ENCODE measurements at places on chromosomes 3 and 15. TPM values are rescaled to one million over a fixed set of nuclear protein-coding genes. Genes with fewer than 3 reads are reported as not detected.

LYZL4 gene
- total RNA-seq, result not detected

ROPN1 gene
- total RNA-seq, result not detected

CIDEC gene
- not detected for total RNA-seq

GOLGA6L24 gene
- total RNA-seq, result not detected

CDAN1 gene
- 29.7 TPM for total RNA-seq

PLAAT1 gene
- not detected for total RNA-seq

TNFAIP8L3 gene
- 0.77 TPM for total RNA-seq

DNA sequence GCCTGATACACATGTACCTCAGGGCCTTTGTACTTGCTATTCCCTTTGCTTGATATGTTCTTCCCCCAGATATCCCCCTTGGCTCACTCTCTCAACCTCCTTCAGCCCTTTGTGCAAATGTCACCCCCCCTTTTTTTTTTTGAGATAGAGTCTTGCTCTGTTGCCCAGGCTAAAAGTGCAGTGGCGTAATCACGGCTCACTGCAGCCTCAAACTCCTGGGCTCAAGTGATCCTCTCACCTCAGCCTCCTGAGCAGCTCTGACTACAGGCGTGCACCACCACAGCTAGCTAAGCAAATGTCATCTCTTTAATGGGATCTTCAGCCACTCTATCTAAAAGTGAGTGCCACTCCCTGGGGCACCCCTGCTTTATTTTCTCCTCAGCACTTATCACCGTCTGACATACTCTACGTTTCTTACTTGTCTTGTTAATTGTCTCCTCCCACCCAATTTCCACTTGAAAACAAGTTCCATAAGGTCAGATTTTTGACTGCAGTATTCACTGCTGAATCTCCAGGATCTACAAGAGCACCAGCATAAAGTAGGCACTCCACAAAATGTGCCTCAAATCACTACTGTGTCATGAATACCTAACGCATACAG lies 14.6 kb downstream of the IP6K2 start:
- peaks cover 37% of the 10 kb centered on the region for H3K36me3 ChIP-seq
- no peak for DNase-seq
- H3K27ac ChIP-seq, result no peak overlapping the region
- H3K27me3 ChIP-seq, result no peaks in the 10 kb centered on the region

DNA sequence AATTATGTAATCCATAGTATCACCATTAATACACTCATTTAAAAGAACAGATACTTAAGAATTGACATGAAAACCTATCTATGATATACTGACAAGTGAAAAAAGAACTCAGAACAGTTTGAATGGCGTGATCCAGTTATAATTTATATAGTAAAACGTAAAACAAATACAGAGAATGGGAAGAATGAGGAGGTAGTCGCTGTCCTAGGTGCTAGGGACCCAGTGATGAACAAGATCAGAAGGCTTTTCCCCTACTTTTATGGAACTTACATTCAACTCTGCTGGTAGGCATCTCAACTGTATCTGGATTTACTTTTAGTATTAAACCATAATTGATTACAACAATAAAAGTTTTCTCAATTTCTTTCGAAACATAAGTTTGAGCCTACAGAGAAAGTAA lies 31.8 kb downstream of the GSK3B start:
- no peak overlapping the region for H3K4me3 ChIP-seq
- H3K4me1 ChIP-seq, result peaks cover 10% of the 10 kb centered on the region
- no peak overlapping the region for H3K27ac ChIP-seq
- H3K36me3 ChIP-seq, result peaks cover 16% of the 10 kb centered on the region

GRCh38 chr3:142502187-142502985 lies 54.5 kb upstream of the XRN1 start:
- H3K4me1 ChIP-seq, result peaks cover 20% of the 10 kb centered on the region
- no peak overlapping the region for H3K4me3 ChIP-seq
- peak; percentile 40 for DNase-seq

- H3K27me3 ChIP-seq, result no peaks in the 10 kb centered on the region
- no peak overlapping the region for H3K4me3 ChIP-seq
- DNase-seq, result no peak
- no peak overlapping the region for H3K27ac ChIP-seq
Measured at GRCh38 chr15:80948651-80949292, 40.8 kb downstream of the MESD start.

- no peak overlapping the region for H3K4me3 ChIP-seq
- no peaks in the 10 kb centered on the region for H3K36me3 ChIP-seq
- peaks cover 3% of the 10 kb centered on the region for H3K4me1 ChIP-seq
- H3K27me3 ChIP-seq, result no peaks in the 10 kb centered on the region
- DNase-seq, result no peak
- H3K27ac ChIP-seq, result no peak overlapping the region
Measured at GRCh38 chr3:52800079-52800478, 5.5 kb downstream of the ITIH3 start.

GRCh38 chr15:89196994-89197393 lies 24.4 kb downstream of the RLBP1 start:
- H3K4me1 ChIP-seq, result peaks cover 12% of the 10 kb centered on the region
- H3K27ac ChIP-seq, result peak overlapping the region; percentile 54
- peaks cover 44% of the 10 kb centered on the region for H3K36me3 ChIP-seq
- H3K27me3 ChIP-seq, result no peaks in the 10 kb centered on the region

- H3K36me3 ChIP-seq, result peaks cover 32% of the 10 kb centered on the region
- no peak overlapping the region for H3K27ac ChIP-seq
- no peak overlapping the region for H3K4me3 ChIP-seq
- no peak for DNase-seq
Measured at GRCh38 chr3:23815879-23816278, 10.1 kb downstream of the UBE2E1 start.

DNA sequence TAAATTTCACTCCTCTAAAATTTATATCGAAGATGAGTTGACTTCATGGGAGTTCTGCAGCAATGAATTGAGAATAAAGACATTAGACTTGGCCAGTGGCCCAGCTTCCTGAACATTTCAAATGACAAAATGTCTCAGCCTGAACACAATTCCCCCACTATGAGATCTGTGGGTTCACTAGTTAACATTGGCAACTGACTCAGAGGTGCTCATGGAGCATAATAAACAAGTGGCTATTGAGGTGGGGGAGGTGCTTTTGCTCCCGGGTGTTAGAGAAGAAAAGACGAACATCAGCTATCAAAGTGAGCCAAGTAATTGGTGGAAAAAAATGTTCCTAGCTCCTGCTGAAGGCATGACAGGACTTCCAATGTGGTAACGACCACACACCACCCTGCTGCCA lies 6.3 kb downstream of the ATP13A4 start:
- H3K27ac ChIP-seq, result no peak overlapping the region
- H3K4me3 ChIP-seq, result no peak overlapping the region
- H3K36me3 ChIP-seq, result no peaks in the 10 kb centered on the region
- H3K4me1 ChIP-seq, result no peaks in the 10 kb centered on the region

- H3K27me3 ChIP-seq, result peaks cover 2% of the 10 kb centered on the region
- H3K4me1 ChIP-seq, result peaks cover 35% of the 10 kb centered on the region
- peak overlapping the region; percentile 52 for H3K4me3 ChIP-seq
- H3K36me3 ChIP-seq, result no peaks in the 10 kb centered on the region
Measured at GRCh38 chr3:19931180-19931692, 2.8 kb downstream of the EFHB start.

GRCh38 chr3:152190636-152191183 lies 78.0 kb upstream of the MBNL1 start:
- H3K4me3 ChIP-seq, result no peak overlapping the region
- no peaks in the 10 kb centered on the region for H3K27me3 ChIP-seq
- H3K27ac ChIP-seq, result no peak overlapping the region
- H3K4me1 ChIP-seq, result peaks cover 55% of the 10 kb centered on the region
- no peaks in the 10 kb centered on the region for H3K36me3 ChIP-seq

DNA sequence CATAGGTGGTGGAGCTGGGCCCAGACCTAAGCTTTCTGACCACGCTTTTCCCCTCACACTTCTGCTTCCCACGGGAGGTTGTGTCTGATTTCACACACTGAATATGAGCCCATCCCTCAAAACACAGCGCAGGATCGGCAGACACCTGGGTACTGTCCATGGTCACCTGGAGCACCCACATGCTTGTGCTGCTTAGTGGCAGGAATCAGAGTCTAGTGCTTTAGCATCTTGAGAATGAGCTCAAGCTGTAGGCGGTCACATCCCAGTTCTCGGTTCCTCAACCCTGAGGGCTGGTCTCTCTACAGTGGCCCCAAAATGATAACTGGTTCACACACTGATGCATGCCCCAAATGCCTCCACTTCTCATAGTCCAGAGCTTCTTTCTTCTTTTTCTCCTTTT lies 111.0 kb downstream of the SEMA5B start:
- DNase-seq, result no peak
- no peak overlapping the region for H3K4me3 ChIP-seq
- H3K27ac ChIP-seq, result no peak overlapping the region

Data from activated CD4-positive, alpha-beta T cell treated with anti-CD3 and anti-CD28 coated beads, Interleukin-2, amount 10 ng/mL, durations not matched to agents 24 days and 14 days (primary cell).